ENCODE measurements at places on chromosomes 2 and 18.

- DNase-seq = no peak
Measured at GRCh38 chr2:216710551-216711301, 15.4 kb upstream of the IGFBP5 start.

DNA sequence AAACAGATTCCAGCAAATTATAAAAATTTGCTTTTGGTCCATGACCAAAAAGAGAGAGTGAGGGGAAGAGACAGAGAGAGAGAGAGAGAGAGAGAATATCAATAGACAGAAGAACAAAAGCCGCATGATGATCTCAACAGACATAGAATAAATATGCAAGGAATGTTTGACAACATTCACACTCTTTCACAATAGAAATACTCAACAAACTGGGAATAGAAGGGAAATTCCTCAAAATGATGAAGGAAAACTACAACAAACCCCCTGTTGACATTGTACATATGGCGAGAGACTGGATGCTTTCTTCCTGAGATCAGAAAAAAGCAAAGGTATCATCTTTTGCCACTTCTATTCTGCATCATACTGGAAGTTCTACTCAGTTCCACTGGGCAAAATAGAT lies 309.7 kb downstream of the RAD51AP2 start:
- no peak for DNase-seq

DNA sequence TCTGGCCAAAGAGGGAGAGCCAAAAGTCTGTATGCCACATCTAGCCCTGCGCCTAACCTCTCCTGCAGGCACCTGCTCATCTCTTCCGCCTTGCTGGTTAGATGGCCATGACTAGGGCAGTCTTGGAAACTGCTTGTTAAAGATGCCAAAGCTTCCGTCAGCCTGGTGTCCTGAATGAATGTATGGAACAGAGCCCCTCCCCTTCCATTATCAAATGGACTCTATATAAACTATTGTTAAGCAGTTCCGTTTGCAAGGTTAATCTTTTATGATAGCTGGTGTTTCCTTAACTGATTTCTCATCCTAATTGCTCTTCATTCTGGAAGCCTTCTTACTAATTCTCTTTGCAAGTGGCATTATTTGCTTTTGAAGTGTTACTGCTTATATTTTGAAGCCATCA lies 87.1 kb downstream of the ATP9B start:
- no peak for DNase-seq

DNA sequence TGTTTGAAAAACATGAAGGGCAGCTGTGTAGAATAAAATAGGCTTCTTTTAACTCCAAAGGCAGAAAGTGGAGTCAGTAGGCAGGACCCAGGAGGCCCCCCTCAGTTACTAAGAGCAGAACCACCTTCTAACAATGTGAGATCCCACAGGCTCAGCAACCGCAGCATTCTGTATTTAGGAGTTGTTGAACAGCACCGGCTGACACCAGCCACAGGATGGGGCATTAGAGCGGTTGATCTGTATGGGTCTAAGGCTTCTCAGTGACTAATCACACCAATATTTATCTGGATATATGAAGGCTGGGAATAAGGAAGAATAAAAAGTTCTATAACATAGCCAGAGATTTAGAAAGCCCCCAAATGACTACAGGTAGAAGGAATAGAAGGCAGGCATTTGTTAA lies 51.7 kb downstream of the MYO5B start:
- no peak for DNase-seq

GRCh38 chr2:257429-257828 lies 6.4 kb downstream of the SH3YL1 start:
- no peak for DNase-seq

- no peak for DNase-seq
Measured at GRCh38 chr18:40148960-40149359, 1806.1 kb upstream of the PIK3C3 start.

GRCh38 chr2:65092791-65093190 lies 36.6 kb downstream of the CEP68 start:
- DNase-seq = no peak

- no peak for DNase-seq
Measured at GRCh38 chr2:3480352-3481010, 38.9 kb downstream of the ADI1 start.

DNA sequence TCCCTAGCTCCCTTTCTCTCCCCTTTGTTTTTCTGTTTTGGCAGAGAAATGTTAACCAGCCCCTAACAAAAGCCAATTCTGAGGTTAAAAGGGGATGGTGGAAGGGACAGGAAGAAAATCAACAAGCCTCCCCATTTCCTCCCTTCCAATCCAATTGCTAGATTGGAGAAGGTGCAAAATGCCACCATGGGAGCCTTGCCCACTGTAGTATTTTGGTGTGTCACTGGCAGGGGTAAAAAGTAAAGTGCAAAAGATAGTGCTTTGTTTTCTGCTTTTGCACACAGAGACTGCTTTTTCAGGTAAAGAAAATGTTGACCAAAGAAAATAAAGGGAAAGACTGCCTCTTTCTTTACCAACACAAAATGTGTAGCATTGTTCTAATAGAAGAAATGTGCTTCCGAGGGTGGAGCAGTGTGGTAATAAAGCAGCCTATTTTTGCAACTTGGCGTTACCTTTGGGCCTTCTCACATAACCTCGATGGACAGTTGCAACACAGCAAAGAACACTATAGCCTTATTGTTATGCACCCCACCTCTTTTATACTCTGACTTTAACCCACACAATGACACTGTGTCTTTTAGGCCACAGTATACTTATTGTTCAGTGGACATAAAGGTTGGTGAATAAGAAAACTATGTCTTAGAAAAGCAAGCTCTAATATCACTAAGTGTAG lies 861.8 kb downstream of the BCL11A start:
- DNase-seq = no peak

DNA sequence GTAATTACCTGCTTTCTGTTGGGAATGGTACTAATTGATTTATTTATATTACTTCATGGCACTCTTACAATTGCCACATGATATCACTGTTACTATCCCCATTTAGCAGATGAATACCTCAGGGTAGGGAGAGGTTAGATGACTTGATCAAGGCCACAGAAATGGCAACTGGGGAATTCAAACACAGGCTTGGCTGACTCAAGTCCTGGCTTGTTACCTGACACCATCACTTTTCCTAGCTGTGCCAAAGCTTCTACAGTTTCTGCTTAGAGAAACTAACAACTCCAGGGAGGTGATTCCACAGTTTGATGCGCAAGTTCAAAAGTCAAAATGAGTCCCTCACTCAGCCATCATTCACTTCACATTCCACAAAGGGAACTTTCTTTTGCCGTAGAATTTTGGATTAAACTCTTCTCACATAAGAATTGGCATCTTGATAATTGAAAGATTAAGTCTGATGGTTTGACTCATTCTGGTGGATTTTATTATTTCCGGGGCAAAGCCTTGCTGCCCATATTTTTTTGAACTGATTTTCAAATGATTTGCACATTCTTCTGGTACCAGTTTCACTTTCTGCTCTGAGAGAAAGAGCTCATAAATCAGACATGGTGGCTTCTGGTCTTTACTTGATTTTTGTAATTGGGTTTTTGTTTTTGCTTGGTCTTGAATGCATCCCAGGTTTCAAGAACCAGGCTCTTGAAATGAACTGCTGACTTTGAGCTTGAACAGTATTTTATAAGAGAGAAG lies 656.8 kb downstream of the BCL11A start:
- no peak for DNase-seq

DNA sequence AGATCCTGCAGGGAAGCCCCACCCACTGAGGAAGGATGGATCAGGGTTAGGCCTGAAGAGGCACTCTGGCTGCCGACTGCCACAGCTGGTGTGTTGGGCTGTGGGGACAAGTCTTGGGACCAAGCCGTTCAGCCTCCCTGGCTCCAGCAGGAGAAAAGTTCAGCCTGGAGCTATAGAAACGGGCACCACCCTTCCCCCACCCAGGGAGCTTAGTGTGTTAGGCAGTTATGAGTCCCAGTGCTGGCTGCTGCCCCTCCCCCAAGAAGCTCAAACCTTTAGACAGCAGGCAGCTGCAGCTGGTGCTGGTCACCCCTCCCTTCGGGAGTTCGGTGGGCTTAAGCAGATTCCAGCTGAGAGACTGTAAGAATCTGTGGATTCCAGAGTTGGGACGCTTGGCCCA lies 447.1 kb upstream of the HS6ST1 start:
- DNase-seq = no peak

DNA sequence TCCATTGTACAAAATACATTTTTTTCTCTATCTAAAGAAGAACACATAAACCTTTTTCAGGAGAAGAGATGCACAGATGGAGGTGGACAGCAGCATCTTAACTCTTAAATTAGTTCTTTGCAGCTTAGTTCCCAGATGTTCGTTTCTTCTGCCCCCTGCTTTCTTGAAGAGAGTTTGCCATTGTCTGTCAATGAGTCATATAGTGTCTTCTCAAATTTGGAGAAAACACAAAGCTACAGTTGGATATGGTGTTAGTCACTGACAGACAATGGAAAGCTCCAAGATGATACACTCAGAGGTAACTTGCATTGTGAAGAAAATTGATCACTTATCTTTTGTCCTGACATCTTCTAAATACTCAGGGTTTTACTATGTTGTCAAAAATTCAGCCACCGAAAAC lies 48.8 kb upstream of the TMEFF2 start:
- no peak for DNase-seq

DNA sequence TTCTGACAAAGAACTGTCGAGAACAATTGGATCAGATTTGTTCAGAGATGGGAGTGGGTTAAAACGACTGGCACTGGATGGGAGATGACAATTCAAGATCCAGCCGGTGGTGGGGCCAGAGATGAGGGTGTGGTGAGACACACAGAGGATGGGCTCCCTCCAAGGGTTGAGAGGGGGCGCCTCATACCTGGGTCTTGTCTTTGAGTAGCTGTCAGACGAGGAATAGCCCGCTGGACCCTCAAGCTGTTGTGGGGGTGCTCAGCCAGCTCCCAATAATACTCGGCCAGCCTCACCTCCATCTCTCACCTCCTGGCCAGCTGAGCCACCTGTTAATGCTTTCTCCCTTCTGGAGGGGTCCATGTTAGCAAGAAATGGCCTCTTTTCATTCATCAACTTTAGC lies 14.0 kb downstream of the INPP5D start:
- DNase-seq = no peak

GRCh38 chr2:98559581-98559980 lies 48.7 kb downstream of the COA5 start:
- no peak for DNase-seq

DNA sequence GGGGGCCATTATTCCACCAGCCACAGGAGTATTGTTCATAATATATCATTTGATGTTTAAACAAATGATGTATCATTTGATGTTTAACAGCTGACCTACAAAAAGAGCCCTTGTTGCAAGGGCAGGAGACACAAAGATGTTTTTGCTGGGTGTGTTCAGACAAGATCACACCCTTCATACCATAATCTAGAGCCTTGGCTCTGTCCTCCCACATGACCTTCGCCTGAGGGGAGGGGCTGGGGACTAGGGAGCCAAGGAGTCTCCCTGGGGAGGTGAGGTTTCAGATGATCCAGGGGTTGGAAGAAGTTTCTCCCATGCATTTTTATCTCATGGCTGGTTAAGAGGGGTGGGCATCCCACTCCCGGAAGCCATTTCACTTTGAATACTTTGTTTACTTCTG lies 33.5 kb downstream of the CDC42EP3 start:
- no peak for DNase-seq

DNA sequence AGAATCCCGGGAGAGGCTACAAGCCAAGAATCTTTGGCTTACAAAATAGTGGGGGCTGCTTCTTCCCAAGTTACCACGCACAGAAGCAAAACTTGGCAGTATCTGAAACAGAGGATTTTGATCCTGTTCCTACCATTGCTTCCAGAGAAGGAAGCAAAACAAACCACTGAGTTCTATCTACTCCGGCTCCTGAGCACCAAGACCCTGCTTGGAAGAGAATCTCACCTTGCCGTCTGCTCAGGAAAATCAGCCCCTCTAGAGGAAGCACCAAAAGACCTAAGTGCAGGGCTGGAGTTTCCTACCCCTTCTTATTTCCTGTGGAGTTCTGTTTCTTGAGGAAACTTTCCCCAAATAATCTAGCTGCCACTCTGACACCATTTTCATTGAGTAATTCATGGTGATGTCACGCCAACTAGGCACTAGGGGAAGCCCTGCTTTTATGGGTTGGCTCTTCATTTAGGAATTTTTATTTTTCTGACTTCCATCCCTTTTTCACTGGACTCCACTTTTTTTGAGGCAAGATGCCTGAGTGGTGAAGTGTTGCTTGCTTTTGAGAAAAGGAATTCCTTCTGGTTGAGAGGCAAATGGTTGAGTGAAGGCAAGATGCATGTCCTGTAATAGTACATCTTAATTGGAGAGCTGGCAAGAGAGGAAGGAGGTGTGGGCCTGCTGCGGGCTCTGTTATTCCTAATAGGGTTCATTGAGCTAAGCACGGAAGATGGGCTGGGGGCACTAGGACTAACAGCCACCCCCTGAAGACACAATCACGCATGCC lies 36.8 kb upstream of the EML4 start:
- DNase-seq = no peak

DNA sequence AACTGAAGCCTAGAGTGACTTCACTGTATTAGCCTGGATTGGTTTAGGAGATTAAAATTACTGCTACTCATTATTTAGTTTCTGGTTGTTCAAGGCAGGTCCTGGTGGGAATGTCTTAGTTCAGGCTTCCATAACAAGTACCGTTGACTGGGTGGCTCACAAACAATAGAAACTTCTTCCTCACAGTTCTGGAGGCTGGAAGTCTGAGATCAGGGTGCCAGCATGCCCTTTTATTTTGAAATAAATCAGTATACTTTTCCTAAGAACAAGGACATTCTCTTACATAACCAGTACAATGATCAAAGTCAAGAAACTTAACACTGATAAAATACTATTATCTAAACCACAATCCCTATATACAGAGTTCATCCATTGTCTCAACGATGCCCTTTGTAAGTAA lies 4.0 kb upstream of the DAW1 start:
- DNase-seq = no peak

DNA sequence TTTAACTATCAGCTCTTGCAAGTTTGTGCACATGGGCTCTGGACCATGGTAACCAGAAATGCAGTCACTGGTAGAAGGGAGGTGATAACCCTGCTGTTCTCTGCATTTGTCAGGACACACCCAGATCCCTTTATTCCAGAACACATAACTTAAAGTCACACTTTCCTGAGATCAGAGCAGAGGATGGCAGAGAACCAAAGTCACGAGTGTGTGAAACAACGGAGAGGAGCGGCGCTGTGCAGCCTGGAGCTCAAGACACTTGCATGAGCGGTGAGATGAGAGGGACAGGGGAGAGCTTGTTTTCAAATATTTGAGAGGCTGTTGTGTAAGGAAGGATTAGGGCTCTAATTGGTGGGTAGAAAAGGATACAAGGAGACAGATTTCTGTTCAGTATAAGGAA lies 43.3 kb upstream of the AAK1 start:
- DNase-seq = no peak

All from CD4-positive, alpha-beta T cell treated with Interleukin-15 for 1 hour (primary cell).